ENCODE measurements at places on chromosomes 3 and 15.

GRCh38 chr3:172520301-172520831 lies 2.9 kb downstream of the TNFSF10 start:
- no peak for DNase-seq

GRCh38 chr3:52361898-52362297 lies 45.8 kb downstream of the DNAH1 start:
- DNase-seq, result no peak

DNA sequence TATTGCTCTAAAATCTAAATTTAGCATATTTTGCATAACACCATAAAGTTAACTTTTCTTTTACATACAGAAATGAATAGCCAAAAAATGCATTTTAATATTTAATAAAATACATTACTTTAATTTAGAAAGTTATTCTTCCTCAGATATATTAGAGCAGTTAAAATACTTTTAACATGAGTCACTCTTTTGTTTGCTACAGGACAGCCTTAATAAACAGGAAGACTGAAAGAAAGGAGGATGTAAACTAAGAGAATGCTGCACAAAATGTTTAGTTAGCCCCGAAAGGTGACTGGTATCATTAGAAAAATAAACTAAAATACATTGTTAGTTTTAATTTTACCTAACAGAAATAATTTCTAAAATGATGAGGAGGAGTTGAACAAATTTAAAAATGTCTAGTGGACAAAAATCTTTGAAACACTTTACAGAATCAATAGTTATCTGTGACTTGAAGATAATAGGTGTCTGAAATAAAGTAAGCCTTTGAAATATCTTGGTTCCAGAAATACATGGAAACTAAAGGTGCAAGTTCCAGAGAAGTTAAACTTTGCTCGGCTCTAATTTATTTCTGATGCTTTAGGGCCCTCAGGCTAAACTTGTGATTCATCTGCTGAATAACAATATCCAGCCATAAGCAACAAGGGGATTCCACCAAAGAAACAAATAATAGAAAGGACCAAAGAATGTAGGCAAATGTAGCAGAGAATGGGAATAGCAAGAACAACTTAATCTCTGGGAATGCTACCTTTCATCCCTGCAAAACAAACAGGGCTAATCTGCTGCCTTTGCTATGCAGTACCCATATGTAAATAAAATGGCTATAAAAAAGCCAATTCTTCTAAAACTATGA lies 138.3 kb upstream of the UBP1 start:
- DNase-seq, result no peak

- DNase-seq, result no peak
These were observed 96.0 kb upstream of the FAM174B start for GRCh38 chr15:92751528-92751927.

DNA sequence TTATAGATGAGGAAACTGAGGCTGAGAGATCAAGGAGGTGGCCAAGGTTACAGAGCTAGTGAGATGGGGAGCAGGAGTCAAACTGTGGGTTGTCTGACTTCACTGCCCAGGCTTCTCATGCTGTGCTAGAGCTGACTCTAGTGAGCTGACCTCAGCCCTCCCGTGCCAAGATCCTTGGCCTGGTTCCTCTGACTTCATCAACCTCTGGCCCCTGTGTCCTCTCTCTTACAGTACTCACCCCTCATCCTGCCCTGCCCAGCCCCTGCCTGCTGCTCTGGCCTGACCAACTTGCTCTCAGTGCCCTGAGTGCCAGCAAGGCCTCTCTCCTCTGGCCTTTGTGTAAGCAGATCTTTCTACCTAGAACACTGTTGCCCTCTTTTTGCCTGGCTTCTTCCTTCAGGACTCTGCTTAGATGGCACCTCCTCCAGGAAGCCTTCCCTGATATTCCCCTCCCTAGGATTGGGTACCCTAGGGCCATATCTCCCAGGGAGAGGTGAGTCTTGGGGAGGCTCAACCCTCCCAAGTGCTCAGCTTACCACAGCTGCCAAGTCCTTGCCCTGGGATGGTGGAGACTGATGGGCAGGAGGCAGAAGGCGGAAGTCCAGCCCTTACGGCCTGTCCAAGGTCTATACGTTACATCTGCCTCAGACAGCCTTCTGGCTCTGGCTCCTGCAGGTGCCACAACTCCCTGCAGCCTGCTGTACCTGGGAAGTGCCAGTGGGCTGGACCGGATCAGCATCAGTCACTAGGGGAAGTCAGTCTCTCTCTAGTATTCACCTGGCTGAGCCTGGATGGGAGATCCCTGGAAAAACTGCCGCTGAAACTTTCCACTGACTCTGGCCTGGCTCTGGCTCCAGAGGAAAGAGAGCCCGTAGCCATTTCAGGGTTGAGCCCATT lies 36.3 kb upstream of the FAM107A start:
- no peak for DNase-seq

DNA sequence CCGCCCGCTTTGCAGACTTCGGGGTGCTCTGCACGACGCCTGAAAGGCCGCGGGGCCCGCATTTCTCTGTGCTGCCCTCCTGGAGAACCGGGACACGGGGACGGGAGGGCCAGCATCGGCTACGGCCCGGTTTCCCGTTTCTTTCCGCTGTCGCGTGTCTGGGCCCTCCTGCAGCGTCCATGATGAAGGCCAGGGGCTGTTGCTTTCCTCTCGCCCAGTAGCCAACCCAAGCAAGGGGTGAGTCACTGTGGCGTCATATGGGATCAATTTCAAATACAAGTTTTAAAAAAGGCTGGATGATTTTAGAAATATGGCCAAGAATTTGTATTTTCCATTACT lies 435 bp downstream of the SLC35G2 start:
- no peak for DNase-seq

DNA sequence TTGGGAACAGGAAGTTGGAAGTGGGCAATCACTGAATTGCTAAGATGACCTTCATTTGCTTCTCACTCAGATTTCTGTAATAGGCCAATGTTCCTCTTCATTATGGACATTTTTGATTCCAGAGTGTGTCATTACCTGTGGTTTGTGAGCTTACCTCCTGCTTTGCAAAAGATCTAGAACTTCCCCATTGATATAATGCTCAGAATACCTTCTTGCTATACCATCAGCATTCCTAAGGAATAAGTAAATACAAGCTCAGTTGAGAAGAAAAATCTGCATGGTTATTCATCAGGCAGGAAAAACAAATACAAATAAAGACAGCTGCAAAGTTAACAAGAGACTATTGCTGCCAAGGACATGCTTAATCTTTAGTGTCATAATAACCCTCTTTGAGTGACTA lies 5.6 kb upstream of the RPL14 start:
- DNase-seq, result no peak

- no peak for DNase-seq
These were observed 48.6 kb upstream of the KLF13 start for GRCh38 chr15:31278061-31278445.

DNA sequence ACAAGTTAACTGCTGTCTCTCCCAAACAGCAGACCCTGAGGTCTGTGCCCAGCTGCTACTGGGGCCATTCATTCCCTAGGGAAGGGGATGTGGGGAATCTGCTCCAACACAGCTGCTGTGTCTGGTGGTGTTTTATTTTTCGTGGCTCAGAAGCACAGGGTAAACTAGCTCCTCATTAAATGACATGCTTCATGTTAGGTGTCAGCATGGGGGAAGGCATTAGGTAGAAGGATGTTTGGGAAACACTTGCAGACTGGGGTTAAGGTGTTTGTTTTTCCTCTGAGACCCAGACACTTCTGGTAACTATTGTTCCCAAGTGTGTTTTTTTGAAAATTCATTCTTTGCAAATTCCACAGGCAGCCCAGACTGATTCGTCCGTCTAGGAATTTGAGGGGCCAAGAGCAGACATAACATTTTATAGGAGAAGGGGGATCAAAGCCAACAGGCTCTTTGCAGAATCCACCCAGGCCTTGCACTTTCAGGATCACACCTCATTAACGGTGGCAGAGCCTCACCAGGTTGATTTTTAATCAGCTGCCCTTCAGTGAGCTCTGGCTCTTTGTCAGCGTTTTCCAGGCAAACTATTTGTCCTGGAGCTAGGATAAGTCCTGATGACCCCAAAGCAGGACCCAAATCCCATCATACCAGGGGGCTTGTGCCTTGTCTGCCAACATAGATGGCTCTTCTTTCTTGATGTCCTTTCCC lies 65.4 kb upstream of the ITGA11 start:
- no peak for DNase-seq

DNA sequence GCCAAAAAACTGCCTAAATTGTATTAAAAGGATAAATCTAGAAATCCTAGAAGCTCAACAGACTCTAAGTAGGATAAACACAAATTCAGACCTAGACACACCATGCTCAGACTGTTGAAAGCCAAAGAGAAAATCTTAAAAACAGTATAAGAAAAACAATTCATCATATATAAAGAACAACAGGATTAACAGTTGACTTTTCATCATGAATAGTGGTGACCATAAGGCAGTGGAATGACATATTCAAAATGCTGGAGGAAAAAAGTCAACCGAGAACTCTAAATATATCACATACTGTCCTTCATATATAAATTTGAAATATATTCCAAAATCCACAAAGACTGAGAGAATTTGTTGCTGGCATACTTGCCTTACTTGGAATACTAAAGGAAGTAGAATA lies 77.3 kb downstream of the CEP152 start:
- DNase-seq, result no peak

GRCh38 chr15:40059821-40060220 lies 20.8 kb upstream of the SRP14 start:
- no peak for DNase-seq

GRCh38 chr3:124684459-124684858 lies 45.8 kb upstream of the UMPS start:
- DNase-seq, result no peak

GRCh38 chr15:96521386-96521785 lies 190.9 kb downstream of the NR2F2 start:
- DNase-seq, result no peak

GRCh38 chr3:23751212-23751723 lies 54.5 kb upstream of the UBE2E1 start:
- no peak for DNase-seq

GRCh38 chr3:86942206-86942605 lies 48.7 kb downstream of the VGLL3 start:
- no peak for DNase-seq

GRCh38 chr3:82004266-82004665 lies 242.8 kb upstream of the GBE1 start:
- DNase-seq, result no peak

DNA sequence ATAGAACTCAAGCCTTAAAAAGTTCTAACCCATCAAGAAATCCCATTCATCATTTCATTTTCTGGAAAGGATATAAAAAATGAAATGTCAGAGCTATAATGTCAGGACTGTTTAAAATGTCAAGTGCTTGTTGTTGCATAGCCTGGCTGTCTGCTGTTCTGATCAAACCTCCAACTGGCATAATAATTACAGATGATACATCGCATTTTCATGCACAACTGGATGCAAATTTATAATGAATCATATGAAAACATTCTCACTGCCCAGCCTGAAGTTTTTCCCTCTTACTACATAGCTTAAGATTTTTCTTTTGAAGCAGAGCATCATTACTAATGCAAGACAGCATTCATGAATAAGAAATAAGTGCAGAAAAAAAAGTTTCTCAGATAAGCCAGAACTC lies 46.5 kb downstream of the GUCA1C start:
- DNase-seq, result no peak

- DNase-seq, result no peak
These were observed 11.9 kb downstream of the ABI3BP start for GRCh38 chr3:100981164-100981911.

DNA sequence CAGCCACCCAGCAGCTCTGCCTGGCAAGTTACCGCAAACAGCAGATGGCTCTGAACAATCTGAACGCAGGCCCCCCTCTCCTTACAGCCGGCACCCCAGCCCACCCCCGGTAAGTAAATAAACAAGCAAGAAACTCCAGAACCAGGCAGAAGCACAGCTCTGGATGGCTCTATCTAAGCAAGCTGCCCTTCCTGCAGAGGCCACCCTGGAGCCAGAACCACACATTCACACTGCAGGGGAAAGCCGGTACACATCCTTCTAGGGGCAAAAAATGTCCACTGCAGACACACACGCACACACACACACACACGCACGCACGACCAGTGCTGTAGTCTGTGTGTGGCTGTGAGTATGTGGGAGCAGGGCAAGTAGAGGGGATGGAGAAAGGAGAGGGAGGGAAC lies 63.9 kb downstream of the ADCY5 start:
- no peak for DNase-seq

- no peak for DNase-seq
These were observed 121.9 kb upstream of the PDZRN3 start for GRCh38 chr3:73746623-73747022.

- DNase-seq, result no peak
These were observed 35.0 kb downstream of the ST6GAL1 start for GRCh38 chr3:186965141-186965879.

DNA sequence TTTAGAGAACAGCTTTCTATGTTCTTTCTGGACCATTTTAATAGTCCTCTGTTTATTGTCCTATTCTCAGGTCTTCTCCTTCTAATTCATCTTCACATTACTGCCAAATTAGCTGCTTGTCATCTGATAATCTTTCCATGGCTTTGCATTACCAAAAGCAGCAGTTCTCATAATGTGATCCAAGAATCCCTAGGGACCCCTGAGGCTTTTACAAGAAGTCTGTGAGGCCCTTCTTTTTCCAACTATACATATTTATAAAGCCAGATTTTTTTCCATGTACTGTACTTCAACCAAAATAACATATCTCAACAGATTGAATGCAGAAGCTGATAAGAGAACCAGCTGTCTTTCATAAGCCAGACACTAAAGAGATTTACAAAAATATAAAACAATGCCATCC lies 162.5 kb upstream of the BFSP2 start:
- no peak for DNase-seq

- DNase-seq, result no peak
These were observed 341.7 kb upstream of the KCNMB2 start for GRCh38 chr3:178194539-178194938.

DNA sequence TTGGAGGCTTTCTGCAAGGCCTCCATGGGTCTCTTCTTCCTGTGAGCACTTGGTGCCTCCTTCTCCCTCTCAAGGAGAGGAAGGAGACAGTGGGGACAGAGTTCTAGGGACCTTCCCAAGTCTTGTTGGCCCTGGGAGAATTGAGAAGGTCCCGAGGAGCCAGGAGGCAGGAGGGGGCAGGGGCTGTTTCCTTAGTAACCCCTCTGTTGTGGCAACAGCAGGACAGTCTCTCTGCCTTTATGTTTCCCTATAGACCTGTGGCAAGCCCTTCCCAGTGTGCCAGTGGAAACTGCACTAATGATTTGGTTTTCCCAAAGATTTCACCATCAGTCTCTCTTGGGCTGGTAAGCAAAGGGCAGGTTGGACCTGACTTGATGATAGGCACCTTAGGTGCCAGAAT lies 87.8 kb upstream of the GALNT15 start:
- DNase-seq, result no peak

- DNase-seq, result no peak
These were observed 7.9 kb upstream of the DENND6A start for GRCh38 chr3:57700737-57701136.

DNA sequence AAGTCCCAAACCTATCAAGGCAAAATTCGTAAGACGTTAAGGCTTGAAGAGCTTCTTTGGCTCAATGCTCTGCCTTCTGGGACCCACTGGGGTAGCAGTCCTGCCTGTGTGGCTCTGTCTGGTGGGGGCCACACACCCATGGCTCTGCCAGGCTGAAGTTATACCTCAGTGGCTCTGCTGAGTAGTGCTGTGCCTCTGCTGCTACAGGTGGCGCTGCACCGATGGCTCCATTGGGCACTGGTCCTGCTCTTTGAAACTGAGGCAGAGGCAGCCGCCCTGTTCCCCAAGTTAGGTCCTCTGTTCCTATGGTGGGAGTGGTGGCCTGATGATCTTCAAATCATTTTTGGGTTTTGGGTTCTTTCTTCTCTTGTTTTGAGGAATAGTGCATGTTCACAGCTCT lies 68.0 kb upstream of the AP4E1 start:
- DNase-seq, result no peak

Data from T-helper 2 cell (primary cell).